ENCODE measurements at places on chromosomes 5 and 9.

- DNase-seq, result peak; percentile 24
Observed at GRCh38 chr5:42949348-42950115, 90.6 kb downstream of the ANXA2R start.

- DNase-seq, result no peak
Observed at GRCh38 chr5:61675015-61675692, 343.1 kb downstream of the ZSWIM6 start.

GRCh38 chr5:73214996-73215395 is 42.0 kb downstream of the TMEM174 start:
- DNase-seq, result no peak

GRCh38 chr5:112923988-112924387 is 2.0 kb upstream of the REEP5 start:
- DNase-seq, result no peak

- DNase-seq, result no peak
Observed at GRCh38 chr5:92687821-92688722, 892.9 kb downstream of the NR2F1-AS1 start.

GRCh38 chr9:995781-996180 is 19.3 kb downstream of the DMRT3 start:
- DNase-seq, result no peak

- DNase-seq, result no peak
Observed at GRCh38 chr5:68875351-68875750, 218.5 kb upstream of the SLC30A5 start.

- peak; percentile 11 for DNase-seq
Observed at GRCh38 chr5:45696206-45696836, at the start of gene HCN1. HCN1 (minus strand) TSS chr5:45696380.

GRCh38 chr9:99189186-99189585 is 32.6 kb downstream of the ALG2 start:
- DNase-seq, result no peak

DNA sequence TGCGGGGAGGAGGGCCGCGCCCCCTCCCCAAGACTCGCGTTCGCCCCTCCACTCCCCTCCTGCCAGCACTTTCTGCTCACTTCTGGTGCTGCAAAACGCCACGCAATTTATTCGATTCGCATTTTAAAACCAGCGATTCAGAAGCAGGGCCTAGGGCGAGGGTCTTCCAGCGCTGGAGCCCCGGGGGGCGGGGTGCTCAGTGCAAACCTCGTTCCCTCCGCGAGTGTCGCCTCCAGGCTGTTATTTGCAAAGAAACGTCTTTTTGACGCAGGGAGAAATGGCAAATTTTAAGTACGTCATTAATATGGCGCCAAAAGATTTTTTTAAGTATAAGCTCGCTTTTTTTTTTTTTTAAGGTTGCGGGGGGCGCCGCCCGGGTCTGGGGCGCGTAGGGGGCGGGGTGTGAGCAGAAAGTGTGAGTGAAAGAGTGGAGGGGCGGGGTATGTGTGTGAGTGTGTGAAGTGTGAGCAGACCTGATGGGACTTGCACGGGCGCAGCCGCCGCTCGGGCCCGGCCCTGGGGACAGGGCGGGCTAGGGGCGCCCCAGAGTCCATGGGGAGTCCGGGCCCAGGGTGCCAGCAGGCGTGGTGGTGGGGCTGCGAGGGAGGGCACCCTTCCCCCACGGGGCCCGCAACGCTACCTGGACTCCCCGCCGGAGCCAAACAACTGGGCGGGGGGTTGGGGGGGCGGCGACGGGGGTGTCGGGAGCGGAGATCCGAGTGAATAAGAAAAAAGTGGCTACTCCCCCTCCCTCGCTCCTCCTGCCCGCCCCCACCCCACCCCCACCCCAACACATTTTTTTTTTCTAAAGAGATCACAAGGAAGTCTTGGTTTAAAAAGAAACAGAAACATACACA is at the start of gene JADE2:
JADE2 (plus strand) TSS at position 845 of the 857 bp plus-strand sequence. CDS start 10,188 bp downstream, outside the sequence.
- peak; percentile 64 for DNase-seq

DNA sequence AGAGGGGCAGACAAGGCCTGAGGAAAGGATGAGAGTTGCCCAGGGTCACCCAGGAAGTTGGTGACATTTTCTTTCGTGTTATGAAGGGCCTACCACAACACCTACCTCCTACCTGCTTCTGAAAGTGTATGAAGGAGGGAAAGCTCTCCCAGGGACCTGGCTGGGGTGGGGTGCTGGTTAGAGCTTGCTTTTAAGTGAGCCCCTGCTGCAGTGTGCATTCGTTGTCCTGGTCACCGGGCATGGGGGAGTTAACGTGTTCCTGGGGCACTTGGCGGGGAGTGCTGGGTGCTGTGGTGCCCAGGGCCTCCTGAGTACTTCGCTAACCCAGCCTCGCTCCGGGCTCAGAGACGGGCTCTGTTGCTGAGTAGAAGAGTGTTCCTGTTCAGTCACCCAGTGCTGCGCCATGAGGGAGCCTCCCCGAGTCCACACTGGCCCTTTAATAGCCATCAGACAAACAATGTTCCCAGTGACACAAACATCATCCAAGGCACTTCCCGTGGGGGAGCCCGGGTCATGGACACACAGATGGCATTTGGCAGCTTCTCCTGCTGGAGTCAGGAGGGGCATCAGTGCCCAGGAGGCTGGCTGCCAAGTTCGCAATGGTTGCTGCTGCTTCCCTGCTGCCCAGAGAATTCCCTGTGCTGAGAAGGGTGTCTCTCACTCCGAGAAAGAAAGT is 85.7 kb downstream of the AMBP start:
- DNase-seq, result no peak

DNA sequence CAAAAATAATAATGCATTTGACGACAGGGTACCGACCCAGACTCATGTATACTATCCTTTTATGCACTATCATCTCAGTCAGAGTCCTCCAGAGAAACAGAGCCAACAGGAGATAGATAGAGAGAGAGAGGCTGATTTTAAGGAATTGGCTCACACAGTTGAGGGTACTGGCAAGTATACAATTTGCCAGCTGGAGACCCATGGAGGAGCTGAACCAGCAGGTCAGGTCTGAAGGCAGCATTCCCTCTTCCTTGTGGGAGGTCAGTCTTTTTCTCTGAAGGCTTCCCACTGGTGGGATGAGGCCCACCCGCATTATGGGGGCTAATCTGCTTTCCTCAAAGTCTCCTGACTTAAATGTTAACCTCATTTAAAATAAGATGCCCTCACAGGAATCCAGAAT is 17.3 kb upstream of the MED10 start:
- no peak for DNase-seq

DNA sequence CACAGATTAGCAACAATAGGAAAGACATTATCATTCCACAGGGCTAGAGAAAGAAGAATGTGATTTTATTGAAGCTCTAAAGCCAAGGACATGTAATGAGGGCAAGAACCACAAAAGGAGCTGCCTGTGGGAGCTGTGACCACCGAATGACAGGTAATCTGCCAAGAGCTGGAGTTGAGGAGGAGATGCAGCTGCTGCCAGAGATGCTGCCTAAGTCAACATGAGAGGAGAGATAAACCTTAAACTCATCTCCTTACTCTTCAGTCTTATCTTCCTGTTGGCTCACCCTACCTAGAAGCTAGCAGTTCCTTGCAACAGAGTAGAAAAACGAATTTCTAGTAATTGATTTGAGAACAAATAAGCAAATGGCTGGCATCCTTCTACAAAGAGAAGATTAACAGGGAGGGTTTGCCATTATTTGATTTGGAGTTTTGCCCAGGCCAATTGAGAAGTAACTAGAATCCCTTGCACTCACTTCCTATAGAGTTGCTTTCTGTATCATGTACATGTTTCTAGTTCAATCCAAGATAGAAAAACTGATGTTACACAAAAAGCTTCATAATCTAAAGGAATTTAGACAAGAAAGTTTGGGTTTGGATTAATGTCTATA is 539.2 kb downstream of the TLE1 start:
- no peak for DNase-seq

All from stimulated activated CD8-positive, alpha-beta memory T cell treated with anti-CD3 and anti-CD28 coated beads, Interleukin-15, amount 100 ng/mL, for 48 hours (primary cell).